ENCODE measurements at places on chromosomes 5 and 9.

- DNase-seq: no peak
Measured at GRCh38 chr5:107805824-107806223, 135.1 kb upstream of the EFNA5 start.

- DNase-seq: no peak
Measured at GRCh38 chr9:112605518-112605917, 112.4 kb downstream of the INIP start.

DNA sequence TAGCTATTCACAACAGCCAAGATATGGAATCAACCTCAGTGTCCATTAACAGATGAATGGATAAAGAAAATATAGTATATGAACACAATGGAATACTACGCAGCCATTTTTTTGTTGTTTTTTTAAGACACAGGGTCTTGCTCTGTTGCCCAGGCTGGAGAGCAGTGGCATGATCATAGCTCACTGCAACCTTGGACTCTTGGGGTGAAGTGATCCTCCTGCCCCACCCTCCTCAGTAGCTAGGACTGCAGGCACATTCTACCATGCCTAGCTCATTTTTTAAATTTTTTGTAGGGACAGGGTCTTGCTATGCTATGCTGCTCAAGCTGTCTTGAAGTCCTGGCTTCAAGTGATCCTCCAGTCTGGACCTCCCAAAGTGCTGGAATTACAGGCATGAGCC is 38.5 kb downstream of the CERT1 start:
- no peak for DNase-seq

GRCh38 chr5:167248257-167248656 is 1043.2 kb upstream of the WWC1 start:
- no peak for DNase-seq

- no peak for DNase-seq
Measured at GRCh38 chr5:94031631-94032030, 290.2 kb upstream of the POU5F2 start.

- peak; percentile 58 for DNase-seq
Measured at GRCh38 chr9:112764344-112764743, 13.8 kb downstream of the SNX30 start.

DNA sequence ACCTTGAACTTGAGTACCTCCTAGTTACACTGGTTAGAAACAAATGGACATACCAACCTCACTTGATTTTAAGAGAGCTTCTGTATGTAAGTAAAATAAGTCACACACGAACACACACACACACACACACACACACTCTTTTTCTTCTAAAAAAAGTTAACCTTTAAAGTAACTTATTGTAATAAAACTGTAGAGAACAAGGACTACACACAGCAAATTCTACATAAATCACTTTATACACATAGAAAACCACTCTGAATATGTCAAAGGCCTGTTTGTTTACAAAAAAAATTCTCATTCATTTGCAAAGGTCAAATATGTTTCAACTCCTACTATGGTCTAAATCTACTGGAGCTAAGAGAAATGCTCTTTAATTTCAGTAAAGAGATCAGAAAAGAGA is 29.1 kb downstream of the GIN1 start:
- no peak for DNase-seq

DNA sequence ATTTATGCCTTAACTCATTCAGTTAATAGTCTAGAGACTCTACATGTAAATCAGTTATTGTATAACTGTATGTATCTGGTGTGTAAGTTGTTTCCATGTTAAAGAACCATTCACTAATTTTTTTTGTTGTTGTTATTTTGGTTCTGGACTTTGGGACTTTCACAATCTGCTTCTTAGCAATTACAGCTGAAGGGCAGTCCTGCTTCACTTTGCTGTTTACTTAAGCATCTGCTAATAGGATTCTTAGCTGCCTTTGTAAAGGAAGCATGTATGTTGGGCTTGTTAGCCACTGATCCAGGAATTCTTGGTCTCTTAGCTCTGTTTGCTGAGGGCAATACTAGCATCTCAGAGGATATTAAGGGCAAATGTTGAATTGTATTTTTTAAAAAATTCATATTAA is 97.0 kb downstream of the FOCAD start:
- no peak for DNase-seq

DNA sequence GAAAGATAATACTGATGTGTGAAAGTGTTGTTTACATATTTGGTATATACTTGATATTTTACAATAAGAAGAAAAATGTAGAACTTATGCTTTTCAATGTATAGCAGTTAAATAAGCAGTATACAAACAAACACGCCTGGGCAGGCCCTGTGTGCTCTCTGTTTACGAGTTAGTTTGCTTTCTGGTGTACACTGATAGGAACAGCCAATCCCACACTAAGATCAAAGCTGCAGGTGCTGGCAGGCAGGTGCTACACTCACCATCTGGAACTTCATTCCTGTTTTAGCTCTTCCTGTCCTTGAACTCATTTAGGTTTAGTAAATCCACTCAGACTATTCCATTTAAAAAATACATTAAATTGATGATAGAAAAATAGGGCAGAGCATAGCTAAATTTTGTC is 614.7 kb upstream of the ST8SIA4 start:
- no peak for DNase-seq

GRCh38 chr9:15401266-15401665 is 21.4 kb upstream of the SNAPC3 start:
- no peak for DNase-seq

GRCh38 chr5:56048124-56048523 is 53.4 kb upstream of the IL6ST start:
- no peak for DNase-seq

- no peak for DNase-seq
Measured at GRCh38 chr9:20670395-20670794, 13.7 kb upstream of the FOCAD start.

GRCh38 chr5:149170299-149170698 is 29.0 kb downstream of the ABLIM3 start:
- DNase-seq: no peak

DNA sequence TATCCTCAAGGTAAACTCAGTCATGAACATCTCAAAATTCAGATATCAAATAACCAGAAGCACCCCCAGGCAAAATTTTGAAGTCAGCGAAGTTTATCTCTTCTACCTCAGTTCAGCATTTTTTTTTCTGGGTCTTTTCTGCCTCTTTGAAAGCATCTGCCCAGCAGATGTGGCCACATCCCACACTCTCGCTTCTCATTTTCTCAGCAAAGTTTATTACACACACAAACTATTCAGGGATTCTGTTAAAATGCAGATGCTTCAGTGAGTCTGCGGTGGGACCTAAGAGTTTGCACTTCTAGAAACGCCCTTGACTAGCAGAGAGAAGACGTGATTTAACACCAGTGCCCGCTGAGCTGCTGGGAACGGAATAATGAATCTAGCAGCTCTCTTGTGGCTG is 19.3 kb downstream of the RASEF start:
- no peak for DNase-seq

DNA sequence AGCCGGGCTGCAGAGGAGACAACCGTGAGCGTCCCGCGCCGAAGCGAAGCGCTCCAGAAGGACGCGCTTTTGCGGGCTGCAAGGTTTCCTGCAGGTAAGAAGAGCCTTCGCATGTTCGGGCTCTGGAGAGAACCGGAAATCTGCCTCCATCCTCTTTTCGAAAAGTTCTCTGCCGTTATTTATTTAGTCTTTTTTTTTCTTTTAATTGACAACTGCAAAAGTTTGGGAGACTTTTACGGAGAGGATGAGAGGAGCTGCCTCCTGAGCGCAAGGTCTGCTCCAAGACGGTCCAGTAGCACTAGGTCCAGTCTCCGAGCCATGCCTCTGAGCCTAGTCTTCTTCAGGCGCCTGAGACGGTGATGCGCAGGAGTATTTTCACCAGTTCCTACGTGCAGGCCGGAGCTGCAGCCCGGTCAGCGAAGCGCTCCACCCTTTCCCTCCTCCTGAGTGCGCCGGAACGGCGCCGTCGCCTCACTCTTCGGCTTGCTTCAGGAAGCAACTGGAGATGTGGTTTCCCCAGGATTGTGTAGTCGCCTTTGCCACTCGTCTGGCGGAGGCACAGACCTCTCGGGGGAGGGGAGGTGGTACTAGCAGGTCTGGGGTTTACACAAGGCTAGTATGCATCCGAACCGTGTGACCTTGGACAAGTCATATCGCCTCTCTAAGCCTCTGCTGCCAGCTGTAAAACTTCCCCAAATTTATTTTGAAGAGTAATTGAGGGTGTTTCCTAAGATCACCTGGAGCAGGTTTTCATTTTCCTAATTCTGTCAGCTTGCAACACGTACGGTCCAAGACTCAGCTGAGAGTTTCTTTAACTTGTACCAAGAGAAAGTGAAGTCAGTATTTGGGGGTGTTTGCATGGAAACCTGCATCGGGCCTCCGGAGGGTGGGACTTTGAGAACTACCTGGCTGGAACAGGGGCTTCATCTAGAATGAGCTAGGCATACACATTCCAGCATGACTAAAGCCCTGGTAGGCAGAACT is 4.5 kb downstream of the POU4F3 start:
- no peak for DNase-seq

DNA sequence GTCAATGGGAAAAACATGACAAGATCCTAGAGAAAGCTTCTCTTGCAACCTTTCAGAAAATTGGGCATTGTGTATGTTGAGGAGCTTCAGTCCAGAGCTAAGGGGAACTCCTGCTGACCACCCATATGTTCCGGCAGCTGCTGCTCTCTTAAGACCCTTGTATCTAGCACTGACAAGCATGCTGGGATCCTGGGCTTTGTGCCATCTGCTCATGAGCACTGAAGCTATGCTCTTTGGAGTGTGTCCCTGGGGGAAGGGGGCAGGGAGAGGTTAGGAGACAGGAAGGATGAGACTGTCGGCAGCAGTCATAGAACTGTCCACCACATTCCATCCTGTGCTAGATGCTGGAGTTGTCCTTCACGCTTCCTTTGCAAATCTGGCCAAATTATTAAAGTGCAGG is 109.3 kb downstream of the JAKMIP2 start:
- no peak for DNase-seq

GRCh38 chr5:103442750-103443149 is 119.8 kb downstream of the NUDT12 start:
- no peak for DNase-seq

- no peak for DNase-seq
Measured at GRCh38 chr5:150372639-150373038, 15.1 kb downstream of the TCOF1 start.

GRCh38 chr9:132365986-132366385 is 11.2 kb upstream of the SETX start:
- DNase-seq: no peak

DNA sequence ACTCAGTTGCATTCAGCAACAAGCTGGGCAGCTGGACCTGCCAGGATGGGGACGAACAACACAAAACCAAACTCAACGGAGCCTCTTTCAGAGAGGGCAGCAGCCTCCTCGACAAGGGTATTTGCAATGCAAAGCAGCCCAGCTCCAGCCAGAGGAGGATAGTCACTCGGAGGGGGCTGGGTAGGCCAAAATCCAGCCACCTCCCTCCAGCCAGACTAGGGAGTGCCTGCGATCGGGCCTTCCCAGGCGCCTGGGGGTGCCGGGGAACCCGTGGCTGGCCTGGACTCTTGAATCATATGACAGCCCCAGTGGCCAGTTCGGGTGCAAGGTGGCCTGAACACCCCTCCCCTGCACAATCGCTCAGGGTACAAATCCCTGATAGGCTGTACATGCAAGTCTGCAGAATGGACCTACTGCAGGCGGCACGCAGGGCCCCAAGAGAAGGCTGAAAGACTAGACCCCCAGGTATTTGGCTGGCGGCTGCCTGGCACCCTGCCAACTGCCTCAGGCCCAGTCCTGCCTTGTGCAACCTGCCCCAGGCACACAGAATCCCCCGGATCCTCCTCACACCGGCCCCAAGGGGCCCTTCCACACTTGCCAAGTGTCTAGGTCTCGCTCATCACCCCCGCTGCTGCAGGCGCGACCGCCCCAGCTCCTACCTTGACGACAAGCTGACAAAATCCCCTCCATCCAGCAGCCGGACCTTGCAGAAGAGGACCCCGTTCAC is 1.3 kb downstream of the EEIG1 start:
- DNase-seq: peak; percentile 68

GRCh38 chr5:25570067-25570583 is 925.3 kb upstream of the CDH10 start:
- DNase-seq: no peak

DNA sequence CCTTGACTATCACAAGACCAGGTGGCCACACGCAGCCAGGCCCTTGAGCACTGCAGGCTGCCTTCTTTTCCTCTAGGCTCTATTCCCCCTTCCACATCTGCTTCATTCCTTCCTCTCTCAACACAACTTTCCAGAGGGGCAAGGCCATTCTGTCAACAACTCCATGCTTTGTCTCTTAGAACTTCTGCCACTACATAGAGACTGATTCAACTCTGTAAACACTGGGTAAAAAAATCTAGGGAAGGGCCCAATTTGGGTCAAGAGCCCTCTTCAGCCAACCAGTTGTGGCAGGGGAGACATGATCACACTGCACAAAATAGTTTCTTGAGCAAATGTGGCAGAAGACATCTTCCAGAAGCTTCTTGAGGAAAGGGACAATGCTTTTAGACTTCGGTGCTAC is 55.6 kb downstream of the ATPSCKMT start:
- DNase-seq: no peak

GRCh38 chr5:56749842-56750241 is 65.5 kb upstream of the MAP3K1 start:
- DNase-seq: no peak

DNA sequence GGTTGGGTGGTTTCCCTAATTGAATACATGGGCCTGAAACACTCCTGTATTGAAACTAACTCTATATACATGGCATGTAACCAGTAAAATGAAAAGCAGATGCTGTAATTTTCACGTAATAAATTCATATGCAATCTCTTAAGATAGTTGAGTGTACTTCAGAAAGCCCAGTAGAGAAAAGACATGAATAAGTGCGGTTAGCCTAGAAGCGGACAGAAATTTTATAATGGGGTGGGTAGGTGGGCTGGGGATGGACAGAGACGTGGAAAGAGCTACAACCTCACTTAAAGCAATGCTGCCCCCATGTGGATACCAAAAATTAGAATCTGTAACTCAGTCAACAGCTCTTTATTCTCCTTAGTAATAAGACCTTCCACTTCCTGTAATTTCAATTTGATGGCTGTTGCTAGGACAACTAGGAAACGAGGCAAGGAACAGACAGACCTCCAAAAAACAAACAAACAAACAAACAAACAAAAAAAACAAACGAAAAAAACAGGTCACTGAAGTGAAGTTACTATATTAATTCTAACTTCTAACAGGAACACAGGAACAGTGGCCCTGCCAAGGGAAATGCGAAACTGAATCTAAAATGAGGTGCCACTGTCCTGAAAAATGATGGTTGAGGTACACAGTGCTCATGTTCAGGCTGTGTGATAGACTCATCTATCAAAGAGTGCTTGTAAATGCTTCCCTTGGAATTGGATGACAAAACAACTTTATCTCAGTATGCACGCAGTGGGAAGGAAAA is 103.4 kb upstream of the GNA14 start:
- DNase-seq: no peak

DNA sequence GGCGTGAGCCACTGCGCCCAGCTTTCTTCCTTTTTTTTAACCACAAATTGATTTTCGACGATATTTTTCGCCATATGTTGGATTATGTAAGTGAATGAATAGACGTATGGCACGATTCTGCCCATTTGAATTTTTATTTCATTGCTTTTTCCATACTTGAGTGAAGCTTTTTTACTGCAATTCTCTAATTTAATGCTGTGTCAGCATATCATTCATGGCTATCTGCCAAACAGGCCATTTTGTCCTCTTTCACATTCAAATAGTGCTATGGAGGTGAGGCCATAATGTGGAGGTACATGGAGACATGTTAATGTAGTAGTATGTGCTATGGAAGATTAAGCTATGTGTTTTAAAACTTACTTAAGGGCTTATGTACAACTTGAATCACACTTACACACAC is 152.1 kb upstream of the TUSC1 start:
- DNase-seq: no peak

Measured in ecto neural progenitor cell (in vitro differentiated cells).